Amniotic stem cell (primary cell): ENCODE measurements at places on chromosomes 13 and 19.

GRCh38 chr19:29965492-29965891, 23.5 kb downstream of the URI1 start:
- DNase-seq = peak; percentile 14

DNA sequence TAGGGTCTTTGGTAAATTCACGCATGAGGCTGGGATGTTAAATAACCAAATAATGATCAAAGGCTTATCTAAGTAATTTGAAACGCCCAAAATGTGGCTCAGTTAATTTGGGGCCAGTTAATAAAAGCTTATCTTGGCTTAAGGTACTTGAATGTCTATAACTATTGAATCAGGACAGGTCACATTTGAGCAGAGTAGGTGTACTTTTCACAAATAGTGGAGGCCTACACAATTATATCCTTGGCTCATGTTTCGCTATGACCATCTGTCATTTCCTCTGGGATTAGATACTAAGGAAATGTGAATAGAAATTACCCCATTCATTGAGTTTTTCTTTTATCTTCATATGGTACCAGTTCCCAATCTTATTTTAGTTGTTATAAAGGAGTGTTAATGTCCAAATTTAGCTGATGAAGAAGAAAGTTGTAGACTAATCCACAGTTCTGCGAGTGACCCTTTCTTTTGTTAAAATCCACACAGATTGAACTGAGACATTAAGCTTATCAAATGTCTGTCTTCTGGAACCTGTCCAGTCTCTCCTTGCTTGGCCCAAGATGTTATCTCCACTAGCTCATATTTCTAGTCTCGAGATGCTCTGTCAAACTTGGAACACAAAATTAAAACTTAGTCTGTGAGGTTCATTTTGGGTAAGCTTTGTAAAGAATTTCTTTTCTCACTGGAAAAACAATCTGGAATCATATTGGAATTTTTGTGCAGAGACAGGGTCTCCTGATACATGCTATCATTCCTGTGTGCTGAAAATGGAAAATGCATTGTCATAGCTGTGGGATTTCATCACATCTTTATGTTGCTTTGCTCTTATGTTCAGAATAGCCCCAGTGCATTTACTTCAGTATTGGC, 31.0 kb downstream of the SLAIN1 start:
- no peak for DNase-seq

DNA sequence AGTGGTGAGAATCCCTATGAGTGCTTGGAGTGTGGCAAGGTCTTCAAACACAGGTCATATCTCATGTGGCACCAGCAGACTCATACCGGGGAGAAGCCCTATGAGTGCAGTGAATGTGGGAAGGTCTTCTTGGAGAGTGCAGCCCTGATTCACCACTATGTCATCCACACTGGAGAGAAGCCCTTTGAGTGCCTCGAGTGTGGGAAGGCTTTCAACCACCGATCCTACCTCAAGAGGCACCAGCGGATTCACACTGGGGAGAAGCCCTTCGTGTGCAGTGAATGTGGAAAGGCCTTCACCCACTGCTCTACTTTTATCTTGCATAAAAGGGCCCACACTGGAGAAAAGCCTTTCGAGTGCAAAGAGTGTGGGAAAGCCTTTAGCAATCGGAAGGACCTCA, 18.7 kb upstream of the AURKC start:
- DNase-seq = no peak

GRCh38 chr19:35846038-35846668, 6.2 kb downstream of the NPHS1 start:
- DNase-seq = no peak

DNA sequence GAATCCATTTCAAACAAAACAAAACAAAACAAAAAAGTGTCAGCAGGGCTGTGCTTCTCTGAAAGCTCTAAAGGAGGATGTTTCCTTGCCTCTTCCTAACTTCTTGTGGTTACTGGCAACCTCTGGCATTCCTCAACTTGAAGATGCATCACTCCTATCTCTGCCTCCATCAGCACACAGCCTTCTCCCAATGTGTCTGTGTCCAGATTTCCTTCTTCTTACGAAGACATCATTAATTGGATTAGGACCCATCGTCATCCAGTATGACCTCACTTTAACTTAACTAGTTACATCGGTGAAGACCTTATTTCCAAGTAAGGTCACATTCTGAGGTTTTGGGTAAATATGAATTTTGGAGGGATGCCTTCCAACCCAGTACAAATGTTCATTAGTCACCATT, 33.8 kb upstream of the GTF2F2 start:
- no peak for DNase-seq

- no peak for DNase-seq
Measured at GRCh38 chr13:99015606-99016490, 38.0 kb upstream of the DOCK9 start.

DNA sequence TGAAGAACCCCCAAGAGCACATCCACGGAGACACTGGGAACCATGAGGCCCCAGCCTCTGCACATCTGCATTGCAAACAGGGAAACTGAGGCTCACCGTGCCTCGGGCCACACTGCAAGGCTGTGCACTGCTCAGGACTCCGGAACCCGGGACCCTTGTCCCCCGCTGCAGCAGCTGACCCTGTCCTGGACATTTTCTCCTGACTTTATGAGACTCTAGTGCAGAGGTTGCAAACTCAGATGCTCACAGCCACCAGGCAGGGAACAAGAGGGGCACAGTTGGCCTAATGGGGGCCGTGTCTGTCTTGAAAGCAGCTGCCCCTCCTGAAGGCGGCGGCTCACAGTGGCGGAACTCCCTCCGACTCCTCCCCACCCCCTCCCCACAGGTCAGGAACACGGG, 16.5 kb upstream of the IGLON5 start:
- no peak for DNase-seq

DNA sequence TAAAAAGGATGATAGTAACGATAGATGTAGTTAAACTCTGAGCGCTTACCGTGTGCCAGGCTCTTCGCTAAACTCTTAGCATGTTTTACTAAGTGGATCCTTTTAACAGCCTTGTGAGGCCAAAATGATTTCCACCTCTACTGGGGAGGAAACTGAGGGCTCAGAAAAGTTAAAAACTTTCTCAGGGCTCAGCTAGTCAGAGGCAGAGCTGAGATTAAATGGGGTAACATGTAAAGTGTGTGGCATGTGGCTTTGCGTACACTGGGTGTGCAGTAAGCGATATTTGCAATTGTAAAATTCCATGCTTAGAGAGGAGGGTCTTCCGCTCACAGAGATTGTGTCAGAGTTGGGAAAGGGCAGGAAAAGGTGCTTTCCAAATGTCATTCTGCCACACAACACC, 1.7 kb downstream of the U2AF2 start:
- DNase-seq = no peak

DNA sequence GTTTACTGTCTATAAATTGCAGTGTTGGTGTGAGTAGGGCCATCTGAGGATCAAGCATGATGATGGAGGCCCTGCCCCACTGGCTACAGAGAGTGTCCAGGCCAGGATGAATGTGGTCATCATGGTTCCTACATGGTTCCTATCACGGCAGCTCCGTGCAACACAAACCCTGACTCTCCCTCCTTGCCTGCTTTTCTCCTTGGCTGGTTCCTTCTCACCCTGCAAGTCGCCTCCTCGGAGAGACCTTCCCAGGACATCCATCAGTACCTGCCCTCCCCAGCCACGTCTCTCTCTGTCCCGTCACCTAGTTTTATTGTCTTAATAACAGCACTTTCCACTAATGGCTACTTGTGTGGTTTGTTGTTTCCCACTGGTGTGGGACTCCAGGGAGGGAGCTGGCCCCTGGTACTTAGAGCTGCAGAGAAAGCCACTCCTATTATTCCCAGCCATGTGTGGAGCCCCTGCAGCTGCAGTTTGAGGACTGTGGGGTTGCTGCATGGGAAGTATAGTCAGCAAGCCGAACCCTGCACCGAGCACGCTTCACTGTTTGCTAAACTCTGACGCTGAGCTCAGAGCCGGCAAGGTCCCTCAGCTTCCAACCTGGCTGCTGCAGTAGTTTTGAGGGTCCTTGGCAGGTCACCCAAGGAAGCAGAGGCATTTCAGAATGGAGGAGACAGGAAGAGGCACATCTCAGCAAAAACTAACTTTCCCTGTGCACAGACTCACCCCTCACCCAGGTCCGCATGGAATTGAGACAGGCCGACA, 146.4 kb upstream of the VSTM2B start:
- DNase-seq = no peak

DNA sequence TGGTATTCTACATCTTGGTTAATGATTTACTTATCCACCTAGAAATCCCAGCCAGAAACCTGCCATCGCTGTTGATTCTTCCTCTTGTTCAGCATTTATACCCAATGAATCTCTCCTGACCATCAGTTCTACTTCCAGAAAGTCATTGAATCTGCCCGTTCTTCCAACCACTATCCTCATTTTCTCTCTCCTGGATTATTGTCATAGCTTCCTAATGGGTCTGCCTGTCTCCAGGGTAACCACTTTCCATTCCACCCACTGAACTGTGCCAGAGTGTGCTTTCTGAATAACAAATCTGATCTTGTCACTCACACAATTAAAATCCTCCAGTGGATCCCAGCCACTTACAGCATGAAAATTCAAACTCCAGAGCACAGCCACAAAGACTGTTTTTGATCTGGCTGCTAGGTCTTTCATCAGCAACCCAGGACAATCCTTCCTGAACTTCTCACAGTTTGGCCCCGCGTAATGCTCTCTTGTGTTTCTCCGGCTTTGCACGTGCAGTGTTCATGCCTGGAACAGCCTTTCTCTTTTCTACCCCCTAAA, 330.6 kb downstream of the SPRY2 start:
- DNase-seq = no peak

DNA sequence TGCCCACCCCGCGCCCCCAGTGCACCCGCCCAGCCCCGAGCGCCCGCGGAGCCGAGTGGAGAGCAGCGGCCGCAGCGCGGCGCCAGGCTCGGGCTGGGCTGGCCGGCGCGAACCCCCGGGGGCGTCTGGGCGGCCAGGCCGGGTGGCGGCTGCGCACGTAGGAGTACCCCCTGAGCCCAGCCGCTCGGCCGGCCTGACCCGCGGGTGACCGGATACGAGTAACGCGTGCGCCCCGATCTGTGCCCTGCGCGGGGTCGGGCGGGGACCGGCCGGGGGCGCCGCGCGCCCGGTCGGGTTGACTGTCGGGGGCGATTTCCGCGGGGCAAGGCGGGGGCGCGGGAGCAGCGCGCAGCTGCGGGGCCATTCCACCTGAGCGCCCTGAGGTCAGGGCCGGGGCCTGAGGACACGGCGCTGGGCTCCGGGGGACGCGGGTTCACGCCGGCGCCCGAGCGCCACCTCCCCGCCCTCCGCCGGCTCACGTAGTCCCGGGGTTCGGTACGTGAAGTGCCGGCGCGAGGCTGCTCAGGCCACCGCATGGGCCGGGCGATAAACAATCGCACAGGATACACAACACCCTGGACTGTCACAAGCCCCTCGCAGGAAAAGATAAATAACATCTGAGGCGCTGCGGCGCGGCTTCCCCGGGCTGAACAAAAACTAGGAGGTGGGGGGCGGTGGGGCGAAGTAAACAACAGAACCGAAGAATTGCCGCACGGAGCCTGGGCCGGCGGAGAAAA, 37.6 kb upstream of the FLT1 start:
- DNase-seq = no peak

DNA sequence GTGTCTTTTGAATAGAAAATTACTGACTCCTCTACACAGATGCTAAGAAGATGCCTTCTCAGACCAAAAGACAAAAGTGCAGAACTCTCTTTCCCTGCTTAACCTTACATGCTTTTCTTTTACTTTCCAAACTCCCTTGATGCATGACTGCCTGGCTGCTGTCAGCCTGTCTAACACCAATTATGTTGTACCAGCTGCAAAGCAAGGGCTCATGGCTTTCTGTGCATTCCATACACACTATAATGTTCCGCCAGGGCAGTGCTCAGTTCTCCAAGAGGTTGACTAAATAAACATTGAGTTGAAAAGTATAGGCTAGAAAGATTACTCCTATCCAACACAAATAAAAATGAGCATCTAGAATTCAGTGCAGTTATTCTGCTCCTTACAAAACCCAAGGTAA, 330.4 kb upstream of the NBEA start:
- no peak for DNase-seq

GRCh38 chr13:36366031-36366430, 19.8 kb upstream of the SPART start:
- DNase-seq = no peak

DNA sequence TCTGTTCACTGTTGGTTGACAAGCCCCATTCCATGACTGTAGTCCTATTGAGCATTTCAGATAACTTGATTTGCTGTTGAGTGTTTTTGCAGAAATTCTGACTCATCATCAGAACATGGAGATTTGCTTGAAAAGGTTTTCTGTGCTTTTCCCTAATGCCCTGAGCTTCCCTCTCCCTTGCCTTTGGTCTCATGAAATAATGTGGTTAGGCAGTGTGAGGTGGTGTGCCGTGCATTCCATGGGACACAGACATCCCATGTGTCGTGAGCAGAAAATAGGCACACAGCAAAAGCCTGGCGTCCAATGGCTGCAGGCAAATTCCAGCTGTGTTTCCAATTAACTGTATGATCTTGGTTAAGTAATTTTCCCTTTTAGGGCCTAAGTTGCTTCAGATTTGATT, 197.4 kb downstream of the DLEU7 start:
- no peak for DNase-seq

GRCh38 chr13:29125191-29125933, 305.2 kb downstream of the MTUS2 start:
- DNase-seq = no peak

DNA sequence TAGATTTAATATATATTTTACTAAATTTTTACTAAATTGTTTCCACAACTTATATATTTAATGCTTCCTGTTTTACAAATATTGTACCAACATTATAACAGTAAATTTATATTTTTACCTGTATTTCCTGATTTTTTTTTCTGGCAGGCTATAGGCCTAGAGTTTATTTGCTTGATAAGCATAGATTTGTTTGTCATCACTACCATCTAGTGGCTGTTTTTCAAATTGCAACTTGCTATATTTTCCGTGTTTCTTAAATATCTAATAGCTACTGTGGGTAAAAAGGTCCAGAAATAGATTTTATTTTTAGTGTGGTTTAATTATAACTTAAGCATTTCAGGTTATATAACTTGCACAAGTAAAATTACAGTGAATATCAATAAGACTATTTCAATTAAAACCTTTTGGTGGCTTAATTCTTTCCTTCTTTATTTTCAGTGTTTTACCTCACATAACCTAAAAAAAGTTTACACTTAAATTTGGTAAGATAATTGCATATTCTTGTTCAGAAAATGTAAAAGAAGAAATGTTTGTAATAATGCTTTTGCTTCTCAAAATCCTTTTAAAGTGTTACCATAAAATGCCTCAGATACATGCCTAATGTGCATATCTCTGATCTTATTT, 60.6 kb downstream of the NDFIP2 start:
- no peak for DNase-seq

DNA sequence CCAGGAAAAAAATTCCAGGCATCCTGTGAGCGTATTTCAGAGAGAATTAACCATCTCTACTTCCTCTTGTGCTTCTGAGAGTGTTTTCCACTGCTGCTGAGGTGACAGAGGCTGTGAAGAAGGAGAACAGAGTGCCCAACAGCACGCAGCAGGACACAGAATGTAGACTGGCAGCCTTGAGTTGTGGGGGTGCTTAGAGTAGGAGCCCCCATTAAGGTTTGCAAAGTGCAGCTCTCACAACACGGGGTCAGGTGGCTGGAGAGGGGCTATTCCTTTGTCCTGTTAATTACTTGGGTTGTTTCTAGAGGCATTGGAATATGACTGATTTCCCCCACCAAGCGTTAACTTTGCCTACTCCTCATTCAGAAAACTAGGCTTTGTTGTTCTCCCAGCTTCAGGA, 370.6 kb downstream of the TSHZ3 start:
- no peak for DNase-seq
